ENCODE measurements at places on chromosomes 5 and 9.

DNA sequence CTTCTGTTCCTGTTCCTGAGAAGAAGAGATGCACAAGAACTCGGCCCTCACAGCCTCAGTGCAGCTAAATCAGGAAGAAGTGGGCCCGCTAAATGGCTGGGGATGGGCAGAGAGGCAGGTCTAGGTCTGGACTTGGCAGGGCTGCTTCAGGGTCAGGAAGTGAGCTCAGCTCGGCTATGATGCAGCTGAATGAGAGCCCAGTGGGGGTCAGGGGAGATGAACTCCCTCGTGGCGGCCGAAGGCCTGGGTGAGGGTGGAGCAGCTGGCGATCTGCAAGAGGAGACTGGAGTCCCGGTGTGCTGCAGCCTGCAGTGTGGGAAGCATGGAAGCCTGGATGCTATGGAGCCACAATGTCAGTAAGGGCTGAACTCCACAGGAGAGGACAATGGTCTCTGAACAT, 466.2 kb downstream of the SPOCK1 start:
- DNase-seq = no peak

GRCh38 chr9:97808415-97808814, 44.6 kb upstream of the FOXE1 start:
- DNase-seq = no peak

DNA sequence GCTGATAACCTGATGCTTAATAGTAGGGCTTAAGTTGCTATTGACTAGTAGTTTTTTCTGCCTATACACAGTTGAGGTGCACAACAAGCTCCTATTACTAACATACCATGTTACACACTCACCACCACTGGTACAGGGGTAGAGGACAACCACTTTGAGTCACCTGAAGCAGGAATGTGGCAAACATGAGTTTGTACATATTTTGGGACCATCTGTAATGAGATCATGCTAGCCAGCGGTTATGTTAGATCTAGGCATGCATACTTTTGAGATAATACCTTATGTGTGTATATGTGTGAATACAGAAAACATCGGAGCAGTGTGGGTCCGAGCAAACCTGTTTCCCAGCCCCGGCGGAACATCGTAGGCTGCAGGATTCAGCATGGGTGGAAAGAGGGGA, 72.8 kb upstream of the NXNL2 start:
- DNase-seq = no peak

DNA sequence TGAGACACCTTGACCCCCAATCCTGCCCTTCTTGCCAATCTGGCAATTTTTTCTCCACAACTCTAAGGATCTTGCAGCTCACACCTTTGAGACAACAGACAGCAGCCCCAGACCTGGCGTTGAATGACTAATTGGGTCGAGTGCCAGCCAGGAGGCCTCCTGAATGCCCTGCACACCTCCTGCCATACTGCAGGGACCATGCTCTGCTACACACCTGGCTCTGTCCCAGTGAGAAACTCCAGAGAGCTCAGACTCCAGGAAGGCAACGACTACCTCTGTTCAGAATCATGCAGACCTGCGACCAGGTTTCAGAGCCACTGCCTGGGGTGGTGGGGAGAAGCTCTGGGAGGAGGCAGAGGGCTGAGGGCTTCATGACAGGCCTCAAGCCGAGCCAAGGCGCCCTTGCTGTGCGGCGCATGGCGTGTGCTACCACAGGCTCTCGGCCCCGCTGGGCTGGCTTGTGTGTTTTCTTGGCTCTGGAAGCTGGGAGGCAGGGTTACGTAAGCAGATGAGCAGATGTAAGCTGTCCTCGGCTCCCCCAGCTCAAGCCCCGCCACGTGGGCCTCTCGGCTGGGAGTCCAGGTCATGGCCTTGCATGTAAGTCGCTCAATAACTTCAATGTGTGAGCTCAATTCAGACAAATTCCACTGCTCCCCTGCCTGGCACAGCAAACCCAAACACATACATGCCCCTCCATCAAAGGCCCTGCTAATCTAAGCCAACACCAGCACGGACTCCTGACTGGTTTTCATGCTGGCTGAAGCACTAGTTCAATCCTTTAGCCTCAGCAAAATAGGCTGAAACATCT, 27.5 kb downstream of the B4GALT1 start:
- peak; percentile 83 for DNase-seq

DNA sequence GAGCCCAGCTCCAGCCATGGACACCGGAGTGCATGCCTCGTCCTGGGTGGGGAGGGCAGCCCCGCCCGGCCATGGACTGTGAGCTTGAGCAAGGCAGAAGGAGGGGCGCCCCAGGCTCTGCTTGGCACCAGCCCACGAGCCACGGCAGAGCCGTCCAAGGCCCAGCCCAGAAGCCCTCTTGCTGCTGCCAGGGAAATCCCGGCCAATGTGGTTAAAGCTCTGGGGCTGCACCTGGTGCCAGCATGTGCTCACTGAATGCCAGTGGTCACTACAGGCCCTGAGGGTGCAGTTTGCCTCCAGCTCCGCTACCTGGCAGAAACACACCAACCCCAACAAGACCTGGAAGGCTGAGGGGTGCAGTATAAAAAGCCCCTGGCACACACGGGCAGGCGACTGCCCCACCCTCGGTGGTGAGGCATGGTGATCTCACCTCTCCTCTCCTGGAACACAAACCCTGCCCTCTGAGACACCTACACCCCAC, 11.8 kb downstream of the BRD3 start:
- peak; percentile 85 for DNase-seq

- no peak for DNase-seq
Observed at GRCh38 chr5:179431221-179431824, 86.1 kb upstream of the ADAMTS2 start.

DNA sequence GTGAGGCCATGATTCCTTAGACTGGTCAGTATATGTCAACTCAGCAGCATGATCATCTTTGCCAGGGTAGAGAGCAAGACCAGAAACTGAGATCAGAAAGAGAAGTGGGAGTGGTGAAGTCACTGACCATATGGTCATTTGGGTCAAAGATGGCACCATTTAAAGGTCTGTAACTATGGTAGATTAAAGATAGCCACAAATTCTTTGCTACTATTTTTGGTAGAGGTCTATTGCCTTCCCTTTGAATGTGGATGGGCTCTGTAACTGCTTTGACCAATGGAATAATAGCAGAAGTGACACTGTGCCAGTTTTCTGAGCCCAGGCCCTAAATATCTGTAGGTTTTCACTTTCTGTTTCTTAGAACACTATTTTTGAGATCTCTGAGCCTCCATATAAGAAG, 117.6 kb downstream of the PCSK1 start:
- no peak for DNase-seq

- no peak for DNase-seq
Observed at GRCh38 chr5:150219142-150219541, 29.3 kb downstream of the SLC6A7 start.

DNA sequence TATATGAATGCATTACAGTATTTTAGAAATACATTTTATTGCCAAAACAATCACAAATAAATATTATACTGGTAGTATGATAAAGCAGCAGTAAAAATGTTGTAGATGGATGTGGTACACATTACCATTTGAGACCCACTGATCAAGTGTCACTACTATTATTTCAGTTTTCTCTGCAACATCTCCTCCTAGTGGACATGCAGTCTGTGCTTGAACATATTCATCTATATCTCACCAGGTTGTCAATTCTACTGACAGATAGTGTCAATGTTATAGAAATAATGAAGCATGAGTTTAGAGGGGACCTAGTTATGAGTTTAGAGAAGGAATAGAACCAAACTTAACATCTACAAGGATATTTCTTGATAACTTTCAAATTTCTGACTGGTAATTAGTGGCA, 39.2 kb upstream of the ELOVL7 start:
- no peak for DNase-seq

- no peak for DNase-seq
Observed at GRCh38 chr5:2666081-2666480, 85.4 kb downstream of the IRX2 start.

DNA sequence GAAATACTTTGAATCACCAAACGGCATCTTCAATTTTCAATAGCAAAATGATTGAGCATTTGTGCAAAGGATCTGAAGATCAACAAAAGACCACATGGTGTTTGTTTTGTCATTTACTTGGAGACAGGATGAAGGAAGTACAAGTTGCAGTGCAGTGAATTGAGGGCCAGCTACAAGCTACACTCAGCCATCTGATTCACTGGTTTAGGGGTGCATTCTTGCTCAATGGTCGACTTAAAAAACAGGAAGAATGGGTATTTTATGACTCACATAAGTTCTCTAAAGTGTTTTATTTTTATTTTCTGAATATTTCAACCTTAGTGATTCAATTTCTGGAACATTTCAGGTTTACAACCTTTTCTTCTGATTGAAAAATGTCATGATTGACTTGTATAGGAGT, 412.1 kb upstream of the ADAMTSL1 start:
- no peak for DNase-seq

GRCh38 chr5:17912794-17913193, 278.5 kb downstream of the TAF11L14 start:
- no peak for DNase-seq

- DNase-seq = no peak
Observed at GRCh38 chr9:86281593-86282076, 703 bp downstream of the ISCA1 start.
